ENCODE measurements at places on chromosomes 2 and 18.
A peak's percentile ranks its signal among the peaks of the same experiment; 100 is the strongest.

DNA sequence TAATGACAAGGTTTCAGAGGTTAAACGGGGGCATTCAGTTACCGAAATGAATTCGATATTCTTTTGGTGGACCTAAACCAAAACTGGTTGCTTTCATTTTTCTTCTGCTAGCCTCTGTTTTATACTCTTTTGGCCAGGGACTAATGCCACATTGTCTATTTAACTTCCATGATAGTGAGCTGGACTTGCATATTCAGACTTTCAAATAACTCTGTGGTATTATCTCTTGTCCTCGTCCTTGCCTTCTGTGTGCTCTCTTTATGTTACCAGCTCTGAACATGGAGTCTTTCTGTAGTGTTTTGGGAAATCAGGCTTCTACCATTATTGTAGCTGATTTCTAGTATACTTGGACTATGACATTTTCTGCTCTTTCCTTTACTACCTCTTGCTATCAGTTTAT is 75.1 kb downstream of the CCDC102B start:
- no peak for ATAC-seq

- ATAC-seq = no peak
Measured at GRCh38 chr2:115480741-115481140, 1038.3 kb downstream of the DPP10 start.

- no peak for ATAC-seq
Measured at GRCh38 chr2:65487404-65487803, 55.0 kb upstream of the SPRED2 start.

DNA sequence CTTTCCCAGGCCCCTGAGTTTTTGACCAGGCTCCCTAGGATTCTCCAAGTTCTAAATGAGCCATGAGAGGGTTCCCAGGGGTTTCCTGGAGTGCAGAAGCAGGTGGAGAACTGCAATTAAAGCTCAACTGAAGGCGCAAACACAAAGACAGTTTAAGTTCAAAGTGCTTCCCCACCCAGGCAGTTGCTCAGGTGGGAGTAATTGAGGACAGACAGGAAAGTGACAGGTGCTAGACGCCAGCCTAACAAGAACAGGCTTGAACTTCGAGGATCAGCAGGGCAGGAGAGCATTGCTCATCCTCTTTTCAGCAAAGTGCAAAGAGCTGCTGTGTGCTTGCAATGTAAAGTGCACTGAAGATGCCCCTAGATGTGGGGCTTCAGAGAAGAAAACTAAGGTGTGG is 77.2 kb upstream of the ST8SIA3 start:
- ATAC-seq = no peak

GRCh38 chr2:69046221-69046662 is 33.3 kb downstream of the ANTXR1 start:
- peak; percentile 70 for ATAC-seq

- ATAC-seq = no peak
Measured at GRCh38 chr2:62526531-62527381, 20.8 kb upstream of the TMEM17 start.

- ATAC-seq = no peak
Measured at GRCh38 chr18:37272226-37272625, 293.4 kb downstream of the CELF4 start.

DNA sequence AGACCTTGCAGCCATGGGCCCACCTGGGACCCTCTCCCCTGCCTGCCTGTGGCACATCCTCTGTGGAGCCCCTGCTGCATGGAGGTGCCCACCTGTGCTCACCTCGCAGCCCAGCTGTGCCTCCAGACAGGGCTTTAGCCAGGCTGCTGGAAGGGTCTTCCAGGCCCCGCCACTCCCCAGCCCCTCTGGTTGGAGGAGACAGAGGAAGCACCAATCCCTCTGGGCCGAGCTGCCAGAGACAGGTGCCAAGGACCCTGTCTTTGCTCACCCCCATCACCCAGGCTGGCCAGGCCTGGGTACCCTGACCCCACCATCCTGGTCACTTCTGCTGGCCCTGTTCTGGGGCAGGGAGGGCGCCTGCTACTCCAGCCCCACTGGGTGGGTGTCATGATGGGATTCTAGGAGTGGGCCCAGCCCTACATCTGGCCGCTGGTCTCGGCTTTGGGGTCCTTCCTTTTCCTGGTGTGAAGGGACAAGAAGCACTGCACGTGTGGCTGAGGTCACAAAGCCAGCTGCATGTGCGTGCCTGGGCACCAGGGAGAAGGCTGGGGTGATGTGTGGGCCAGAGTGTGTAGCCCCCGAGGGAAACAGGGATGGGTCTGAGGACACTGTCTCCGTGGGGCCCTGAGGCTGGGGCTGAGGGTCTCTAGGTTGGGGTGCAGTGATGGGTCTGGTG is 9.3 kb upstream of the NEU4 start:
- no peak for ATAC-seq

DNA sequence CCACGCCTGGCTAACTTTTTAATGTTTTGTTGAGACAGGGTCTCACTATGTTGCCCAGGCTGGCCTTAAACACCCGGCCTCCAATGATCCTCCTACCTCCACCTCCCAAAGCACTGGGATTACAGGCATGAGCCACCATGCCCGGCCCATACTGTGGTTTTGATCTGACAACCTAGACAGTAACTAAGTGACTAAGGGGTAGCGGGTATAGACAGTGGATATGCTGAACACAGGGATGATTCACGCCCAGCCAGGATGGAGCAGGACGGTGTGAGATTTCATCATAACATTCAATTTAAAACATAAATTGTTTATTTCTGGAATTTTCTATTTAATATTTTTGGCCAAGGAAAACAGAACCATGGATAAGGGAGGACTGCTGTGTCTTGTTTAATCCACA is 36.0 kb upstream of the YPEL5 start:
- no peak for ATAC-seq

DNA sequence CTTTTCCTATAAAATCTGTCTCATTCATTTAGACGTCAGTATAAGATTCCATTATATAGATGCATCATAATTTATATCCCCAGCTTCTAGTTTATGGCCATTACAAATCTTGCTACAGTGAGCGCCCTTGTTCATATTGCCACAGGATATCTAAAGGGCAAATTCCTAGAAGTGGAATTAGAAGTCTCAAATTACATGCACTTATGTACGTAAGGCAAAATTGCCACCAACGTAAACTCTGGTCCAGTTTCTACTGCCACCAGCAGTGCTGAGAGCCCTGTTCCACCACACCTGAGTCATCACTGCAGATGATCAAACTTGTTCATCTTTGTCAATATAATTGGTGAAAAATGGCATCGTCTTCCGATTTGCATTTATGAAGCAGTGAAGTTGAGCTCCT is 90.9 kb upstream of the ID2 start:
- no peak for ATAC-seq

- no peak for ATAC-seq
Measured at GRCh38 chr18:78826631-78827030, 153.0 kb upstream of the SALL3 start.

GRCh38 chr18:37567994-37568359 is 2.4 kb upstream of the CELF4 start:
- no peak for ATAC-seq

DNA sequence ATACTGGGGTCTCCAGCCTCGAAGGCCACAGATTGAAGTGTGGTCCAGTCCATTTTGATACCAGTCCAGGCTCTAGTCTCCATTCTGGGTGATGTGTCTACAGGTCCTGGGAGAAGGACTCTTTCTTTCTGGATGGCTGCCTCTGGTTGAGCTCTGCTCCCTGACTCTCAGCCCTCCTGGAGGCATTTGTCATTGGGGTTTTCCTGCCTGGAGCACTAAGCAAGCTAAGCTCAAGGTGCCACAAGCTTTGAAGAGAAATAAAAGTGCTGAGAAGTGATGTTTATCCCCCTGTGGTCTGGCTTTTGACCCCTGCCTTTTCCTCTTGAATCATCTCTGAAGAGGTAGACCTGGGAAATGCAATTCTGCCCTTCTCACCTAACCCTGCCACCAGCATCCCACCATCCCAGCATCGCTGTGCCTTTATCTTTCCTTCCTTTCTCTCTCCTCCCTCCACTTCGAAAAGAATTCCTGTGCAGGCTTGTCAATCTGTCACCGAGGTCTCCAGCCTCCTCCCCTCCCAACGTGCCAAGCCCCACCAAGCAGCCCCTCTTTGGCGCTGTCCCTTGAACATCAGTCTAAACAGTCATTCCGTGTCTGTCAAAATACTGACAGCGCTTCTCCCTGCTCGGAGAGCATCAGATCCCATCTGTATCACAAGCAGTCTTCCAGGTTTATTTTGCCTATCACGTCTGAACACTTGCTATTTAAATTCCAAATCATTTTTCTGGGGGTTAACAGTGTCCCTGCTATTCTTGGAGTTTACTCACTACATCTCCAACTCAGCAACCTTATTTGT is 334.6 kb upstream of the SLC14A2 start:
- ATAC-seq = no peak

DNA sequence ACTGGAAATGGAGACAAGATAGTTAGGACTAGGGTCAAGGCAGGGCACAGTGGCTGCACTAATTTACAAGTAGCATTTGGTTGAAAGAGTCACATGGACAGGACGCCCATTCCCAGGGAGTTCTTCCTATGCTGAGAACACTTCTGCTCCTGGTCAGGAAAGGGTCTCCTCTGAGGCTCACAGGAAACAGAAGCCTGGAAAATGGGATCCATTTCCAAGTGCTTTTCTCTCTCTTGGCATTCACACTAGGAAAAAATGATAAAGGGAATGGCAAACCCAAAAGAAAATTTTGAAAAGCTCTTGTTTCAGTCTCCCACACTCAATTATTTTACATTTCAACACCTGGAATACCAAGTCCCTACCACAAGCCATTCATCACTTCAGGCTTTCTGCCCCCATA is 88.7 kb downstream of the COBLL1 start:
- ATAC-seq = no peak

DNA sequence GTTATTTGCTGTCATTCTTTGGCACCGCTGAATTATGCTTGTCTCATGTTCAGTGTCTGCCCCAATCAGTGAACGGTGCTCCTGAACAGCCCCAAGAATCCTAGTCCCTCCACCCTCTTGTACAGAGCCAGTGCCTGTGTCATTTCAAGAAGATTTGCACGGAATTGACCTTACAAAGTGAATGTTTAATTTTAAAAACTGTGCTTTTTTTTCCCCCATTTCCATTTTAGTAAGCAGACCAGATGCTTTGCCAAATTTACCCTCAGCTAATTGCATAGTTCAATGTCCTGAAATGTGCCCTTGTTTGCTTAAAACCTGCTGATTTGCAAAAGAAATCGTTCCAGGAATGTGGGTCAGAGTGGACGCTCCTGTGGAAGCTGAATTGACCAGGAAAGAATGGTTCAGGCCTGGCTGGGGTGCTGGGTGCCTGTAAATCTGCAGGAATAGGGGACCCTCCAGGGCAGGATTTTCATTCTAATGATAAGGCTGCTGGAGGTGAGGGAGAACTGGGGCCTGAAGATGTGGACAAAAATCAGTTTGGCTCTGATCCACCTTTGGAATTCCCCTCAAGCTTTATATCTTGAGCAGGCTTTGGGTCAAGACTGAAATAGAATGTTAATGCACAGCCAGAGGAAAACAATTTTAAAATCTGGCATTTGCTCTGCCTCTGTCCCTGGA is 20.1 kb downstream of the TMEM17 start:
- ATAC-seq = peak; percentile 84
